GM04503 (cell line): ENCODE measurements at places on chromosomes 16 and 17.

DNA sequence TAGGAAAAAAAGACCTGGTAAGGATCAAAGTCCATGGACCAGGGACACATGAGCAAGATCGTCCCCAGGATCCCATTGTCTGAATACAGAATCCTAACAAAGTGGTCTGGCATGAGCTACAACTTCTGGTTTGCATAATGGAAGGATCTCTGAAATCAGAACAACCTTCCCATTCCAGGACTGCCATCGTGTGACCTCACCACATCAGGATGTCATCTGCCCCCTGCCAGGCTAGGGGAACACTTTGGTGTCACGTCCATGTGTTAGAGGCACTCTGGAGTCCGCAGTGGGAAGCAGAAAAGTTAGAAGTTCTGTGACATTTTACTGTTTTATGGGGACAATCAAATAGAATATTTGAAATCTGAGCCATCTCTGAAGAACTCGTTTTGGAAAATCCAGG lies 160.7 kb downstream of the RGS9 start:
- no peak for DNase-seq

- DNase-seq, result no peak
Observed at GRCh38 chr16:85264752-85265151, 152.5 kb upstream of the CIBAR2 start.

DNA sequence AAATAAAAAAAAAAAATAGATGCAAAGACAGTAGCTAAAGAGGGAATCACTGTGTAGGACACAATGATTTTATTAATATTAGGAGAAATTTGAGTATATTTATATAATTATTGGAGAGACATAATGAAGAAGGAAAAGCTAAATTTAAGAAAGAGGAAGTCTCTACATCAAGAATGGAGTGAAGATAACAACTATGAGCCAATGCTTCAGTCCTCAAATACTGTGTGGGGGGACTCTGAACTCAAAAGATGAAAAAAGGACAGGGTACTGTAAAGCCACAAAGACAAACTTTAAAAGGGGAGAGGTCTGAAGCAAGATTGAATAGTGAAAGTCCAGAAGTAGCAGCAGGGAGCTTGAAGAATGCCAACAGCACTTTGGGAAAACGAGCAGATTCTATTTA lies 44.7 kb downstream of the SKAP1 start:
- no peak for DNase-seq

DNA sequence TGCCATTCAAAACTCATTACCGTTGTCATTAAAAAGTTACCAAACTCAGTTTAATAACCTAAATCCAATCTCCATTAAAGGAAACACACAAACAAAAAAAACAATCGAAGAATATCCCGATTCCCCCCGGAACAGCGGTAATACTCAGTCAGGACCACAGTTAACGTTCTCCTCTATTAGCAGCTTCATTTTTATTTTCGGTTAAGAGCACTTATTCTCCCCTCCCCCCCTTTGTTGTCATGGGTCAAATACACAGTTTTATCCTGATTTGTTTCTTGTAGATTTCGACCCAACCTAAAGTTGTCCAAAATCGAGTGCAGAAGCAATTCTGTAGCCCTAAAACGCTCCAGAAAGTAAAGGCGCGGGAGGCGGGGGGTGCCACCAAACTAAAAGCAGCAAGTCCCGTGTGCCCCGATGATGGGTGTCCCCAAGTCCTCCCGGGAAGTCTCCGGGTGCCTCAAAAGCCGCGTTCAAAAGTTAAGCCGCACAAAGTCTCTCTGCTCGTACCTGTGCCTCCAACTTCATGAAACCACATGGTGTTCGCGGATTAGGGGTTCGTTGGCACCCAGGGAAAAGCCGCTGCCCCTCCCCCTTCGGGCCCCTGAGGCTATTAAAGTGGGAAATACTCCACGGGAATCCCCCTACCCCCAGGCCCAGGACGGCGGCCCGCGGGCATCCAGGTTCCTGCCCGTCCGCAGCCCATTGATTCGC lies 996 bp downstream of the SUMO2 start:
- DNase-seq, result no peak

- no peak for DNase-seq
Observed at GRCh38 chr17:58999500-58999899, 107.2 kb downstream of the TRIM37 start.

DNA sequence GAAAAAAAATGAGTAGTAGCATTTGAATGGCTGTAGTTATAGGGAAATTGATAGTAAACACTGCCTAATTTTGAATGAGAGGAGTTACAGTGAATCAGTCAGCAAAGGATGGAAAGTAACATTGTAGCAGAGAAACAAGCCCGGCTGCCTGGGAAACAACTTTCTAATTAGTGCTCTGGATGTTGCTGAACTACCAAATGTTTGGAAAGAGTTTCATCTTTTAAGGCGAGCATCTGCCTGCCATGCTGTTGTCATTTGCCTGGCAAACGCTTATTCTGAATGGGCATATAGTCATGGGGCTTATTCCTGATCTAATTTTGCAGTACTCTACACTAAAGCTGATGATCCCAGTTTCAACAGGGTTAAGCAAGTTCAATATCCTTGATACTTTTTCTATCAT lies 138.6 kb downstream of the CDH11 start:
- no peak for DNase-seq

DNA sequence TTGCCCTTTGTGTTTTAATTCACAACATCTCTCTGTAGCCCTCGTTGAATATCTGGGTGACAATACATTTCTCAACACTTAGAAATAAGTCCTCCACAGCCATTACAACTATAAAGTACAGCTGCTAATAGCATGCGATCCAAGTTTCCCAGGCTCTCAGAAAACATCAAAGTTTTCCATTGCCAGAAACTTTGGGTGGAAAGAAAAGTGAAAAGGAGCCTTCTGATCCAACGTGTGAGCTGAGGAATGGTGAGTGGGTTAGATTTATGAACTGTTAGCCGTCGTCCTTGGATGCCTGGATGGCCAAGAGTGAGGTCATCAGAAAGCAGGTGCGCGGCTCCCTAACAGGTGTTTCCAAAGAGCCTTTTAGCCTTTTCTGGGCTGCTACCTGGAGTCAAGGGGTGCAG lies 258.0 kb downstream of the PMP22 start:
- no peak for DNase-seq

DNA sequence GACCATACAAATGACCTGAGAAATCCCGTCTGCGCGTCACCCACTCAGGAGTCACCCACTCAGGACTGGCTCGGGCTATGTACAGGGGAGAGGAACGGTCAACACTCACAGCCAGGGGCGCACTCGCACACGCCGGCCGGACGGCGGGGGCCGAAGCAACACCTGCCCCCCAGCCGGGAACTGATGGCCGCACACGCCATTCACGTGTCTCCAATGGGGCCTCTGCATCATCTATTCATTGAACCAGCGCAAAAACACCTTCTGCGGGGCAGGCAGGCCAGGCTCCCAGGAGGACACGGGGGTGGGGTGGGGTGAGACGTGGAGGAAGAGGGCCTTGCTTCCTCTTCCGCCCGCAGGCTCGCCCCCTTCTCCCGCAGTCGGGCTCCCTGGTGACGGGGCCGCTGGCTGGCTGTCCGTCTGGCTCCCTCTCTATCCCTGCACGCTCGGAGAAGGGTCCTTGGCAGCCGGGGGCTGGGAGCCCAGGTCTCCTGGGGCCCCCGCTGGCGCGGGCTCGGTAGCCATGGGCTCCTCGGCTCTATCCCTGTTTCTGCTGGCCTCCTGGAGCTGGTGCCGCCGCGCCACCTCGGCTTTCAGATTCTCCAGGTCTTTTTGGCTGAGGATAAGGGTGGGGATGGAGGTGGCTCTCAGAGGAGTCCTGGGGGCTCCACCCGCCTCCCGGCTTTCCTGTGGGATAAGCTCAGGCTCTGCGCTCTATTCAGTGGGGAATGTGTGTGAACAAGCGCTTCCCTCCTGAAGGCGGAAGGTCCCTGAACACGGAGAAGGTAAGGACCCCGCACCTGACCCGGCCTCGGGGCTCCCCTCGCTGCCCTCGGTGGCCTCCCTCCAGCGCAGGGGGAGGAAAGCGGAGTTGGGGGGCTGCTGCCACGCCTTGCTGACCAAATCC lies 21.1 kb downstream of the CLUH start:
- DNase-seq, result no peak

- no peak for DNase-seq
Observed at GRCh38 chr17:81869221-81870130, 1.7 kb downstream of the ARHGDIA start.

DNA sequence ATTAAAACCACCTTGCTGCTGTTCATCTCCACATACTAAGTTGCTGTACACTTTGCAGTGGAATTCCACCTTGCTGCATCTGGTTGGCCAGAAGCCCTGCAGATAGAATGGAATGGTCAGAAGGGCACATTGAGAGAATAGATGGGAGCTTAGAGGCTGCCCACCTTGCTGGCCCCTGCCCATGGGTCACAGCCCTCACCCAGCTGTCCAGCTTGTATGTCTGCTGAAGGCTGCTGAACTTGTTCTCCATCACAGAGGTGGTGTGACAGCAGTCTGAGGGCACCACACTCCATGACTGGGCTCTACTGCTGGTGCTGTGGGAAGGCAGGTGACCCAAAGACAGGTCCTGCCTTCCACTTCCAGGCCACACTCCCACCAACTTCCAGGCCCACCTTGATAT lies 1755.4 kb downstream of the TP53TG3F start:
- DNase-seq, result no peak

DNA sequence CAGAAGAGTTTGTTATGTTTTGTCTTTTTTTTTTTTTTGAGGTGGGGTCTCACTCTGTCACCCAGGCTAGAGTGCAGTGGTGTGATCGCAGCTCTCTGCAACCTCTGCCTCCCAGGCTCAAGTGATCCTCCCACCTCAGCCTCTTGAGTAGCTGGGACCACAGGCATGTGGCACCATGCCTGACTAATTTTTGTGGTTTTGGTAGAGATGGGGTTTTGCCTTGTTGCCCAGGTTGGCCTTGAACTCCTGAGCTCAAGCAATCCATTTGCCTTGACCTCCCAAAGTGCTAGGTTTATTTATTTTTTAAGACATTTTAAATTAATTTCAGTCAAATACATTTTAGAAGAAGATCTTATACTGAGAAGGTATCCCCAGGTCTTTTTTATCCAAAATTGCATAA lies 366.7 kb downstream of the KCNJ2 start:
- DNase-seq, result no peak

GRCh38 chr16:74868501-74868900 lies 93.9 kb upstream of the FA2H start:
- DNase-seq, result no peak

DNA sequence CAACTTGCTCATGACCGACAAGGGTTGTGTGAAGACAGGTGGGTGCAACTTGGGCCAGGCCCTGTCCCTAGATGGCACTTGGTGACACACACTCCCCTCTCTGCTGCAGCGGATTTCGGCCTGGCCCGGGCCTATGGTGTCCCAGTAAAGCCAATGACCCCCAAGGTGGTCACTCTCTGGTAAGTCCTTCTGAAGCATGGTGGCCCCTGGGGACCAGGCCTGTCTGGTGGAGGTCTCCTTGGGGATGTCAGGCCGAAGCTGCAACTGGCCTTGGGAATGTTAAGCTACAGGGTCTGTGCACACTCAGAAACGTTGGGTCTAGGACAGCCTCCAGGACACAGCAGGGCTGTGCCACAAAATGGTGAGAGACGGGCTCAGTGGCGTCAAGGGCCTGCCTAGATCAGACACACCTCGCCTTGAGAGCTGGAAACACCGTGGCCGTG lies 6.8 kb downstream of the CDK10 start:
- no peak for DNase-seq

- DNase-seq, result no peak
Observed at GRCh38 chr17:17907469-17907868, 64.7 kb downstream of the TOM1L2 start.

DNA sequence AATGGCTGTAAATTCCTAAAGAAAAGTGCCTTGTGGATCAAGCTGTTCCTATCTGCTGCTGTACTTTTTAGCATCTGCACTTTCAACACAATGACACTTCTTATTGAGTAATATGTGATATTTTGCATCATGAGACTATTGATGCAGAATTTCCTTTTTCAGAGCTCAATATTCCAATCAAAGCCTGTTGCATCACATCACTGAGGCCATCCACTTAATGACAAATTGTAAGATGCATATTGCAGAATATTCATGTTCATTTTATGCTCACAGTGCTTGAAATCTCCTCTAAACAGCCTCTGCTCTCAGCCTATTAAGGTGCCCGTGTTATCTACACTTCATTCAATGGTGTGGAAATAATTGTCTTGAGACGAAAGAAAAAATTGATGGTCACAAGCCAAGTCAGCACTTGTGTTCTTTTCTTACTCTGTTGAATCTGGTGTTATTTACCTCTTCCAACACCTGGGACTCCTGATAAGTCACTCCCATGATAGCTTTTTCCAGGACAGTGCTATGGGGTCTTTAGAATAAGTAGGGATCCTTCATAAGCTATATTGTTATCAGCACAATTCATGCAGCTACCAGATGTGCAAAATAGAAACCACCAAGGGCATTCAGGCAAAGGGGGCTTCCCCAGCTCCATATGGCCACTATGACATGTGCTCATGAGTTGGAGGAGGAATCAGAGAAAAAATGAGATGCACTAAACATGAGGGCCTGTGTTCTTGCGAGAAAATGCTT lies 9.3 kb upstream of the SKAP1 start:
- DNase-seq, result no peak

DNA sequence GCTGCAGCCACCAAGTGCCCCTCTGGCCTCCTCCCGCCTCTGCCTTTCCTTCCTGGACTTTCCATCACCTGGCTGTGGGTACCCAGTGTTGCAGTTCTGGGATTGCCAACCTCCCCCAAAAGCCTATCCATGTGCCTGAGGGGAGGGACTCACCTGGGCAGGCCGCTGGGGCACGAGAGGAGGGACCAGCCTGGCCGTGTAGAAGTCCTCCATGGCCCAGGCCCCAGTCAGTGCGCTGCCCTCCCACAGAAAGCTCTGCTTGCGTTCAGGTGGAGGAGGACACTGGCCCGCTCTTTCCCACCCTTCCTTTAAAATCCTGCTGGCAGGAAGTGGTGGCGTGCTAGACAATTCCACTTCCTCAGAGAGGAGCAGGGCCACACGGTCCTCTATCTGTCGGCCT lies 14.2 kb downstream of the SLX4 start:
- DNase-seq, result no peak
